ENCODE measurements at places on chromosomes 13 and 19.
A peak's percentile ranks its signal among the peaks of the same experiment; 100 is the strongest.

DNA sequence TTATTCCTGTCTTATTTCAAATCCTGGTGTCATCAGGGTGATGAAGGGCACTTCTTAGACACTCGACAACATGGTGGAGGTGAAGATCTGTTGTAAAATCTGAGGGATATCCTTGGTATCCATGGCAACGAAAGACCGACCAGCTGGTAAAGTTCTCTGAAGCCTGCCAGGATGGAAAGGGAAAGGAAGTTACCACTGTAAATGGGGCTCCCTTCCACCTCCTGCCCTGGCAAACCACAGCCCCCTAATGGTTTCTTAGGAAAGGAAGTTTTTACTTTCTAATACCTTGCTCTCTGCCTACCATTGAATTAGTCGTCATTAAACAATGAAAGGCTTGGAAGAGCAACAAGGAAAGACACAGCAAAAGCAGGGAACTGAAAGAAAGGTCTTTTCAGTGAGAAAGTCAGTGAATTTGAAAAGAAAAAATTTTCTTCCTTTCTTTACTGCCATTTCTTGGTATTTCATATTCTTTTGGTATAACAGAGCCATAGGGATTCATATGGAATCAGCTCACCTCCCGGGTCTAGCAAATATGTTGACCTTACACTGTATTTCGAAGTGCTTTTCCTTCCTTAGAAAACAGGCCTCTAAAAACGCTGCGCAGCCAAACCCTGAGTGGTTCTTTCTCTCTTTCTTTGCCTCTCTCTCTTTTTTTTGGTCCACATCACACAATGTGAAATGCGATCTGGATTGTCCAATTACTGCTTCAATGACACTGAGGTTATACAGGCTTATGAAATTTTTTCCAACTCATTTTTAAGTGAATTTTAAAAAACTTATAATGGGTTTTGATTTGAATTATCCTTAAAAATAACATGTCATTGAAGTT lies 111.0 kb downstream of the RGCC start:
- no peak for DNase-seq

DNA sequence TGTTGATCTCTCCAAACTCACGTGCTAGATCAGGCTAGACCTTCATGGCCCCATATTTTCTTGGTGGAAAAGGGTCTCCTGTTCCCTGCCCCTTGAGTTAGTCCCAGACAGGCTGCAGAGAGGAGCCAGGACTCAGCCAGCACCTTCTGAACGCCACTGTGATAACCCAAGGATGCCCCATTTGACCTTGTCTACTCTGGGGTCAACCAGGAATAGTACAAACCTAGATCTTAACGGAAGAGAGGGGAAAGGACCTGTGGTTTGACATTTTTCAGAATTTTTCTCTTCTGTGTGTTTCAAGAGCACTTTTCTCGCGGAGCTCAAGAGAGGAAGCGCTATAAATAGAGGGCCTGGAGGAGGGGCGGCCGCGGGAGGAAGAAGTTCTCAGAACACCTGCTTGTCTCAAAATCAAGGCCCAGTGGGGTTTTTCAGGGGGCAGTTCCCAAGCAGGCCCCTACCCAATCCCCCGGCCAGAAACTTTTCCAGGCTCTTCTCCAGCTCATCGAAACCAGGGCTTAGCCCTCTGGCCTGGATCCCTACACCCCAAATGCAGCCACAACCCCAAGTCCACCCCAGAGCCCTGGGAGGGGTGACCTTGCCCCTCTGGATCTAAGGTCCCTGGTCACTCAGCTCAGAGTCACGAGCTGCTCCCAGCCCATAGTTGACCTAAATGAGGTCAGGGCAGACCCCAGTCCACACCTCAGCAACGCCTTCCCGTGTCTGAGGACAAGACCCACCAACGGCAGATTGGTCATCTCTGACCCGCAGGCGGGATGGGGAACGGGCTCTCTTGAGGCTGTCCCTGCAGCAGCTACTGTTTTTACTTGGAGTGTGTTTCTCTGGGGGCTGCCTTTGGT lies 75.6 kb upstream of the TM9SF2 start:
- no peak for DNase-seq

DNA sequence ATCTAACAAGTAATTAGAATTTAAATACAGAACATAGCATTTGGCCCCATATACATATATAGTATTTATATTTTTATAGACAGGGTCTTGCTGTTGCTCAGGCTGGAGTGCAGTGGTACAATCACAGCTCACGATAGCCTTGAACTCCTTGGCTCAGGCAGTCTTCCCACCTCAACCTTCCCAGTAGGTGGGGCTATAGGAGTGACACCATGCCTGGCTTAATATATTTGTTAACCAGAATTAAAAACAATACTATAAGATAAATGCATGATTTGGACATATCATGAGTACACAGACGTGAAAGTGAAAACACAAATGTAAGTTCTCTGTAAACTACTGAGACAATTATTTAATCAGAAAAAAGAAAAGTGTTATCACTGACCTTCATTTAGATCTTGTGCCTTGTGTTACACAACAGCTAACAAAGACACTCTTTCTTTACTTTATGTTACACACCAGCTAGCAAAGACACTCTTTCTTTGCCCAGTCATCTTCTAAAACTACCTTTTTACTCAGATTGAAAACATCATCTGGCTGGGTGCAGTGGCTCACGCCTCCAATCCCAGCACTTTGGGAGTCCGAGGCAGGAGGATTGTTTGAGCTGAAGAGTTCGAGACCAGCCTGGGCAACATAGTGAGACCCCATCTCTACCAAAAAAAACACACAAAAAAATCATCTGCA lies 22.6 kb downstream of the CARS2 start:
- no peak for DNase-seq

DNA sequence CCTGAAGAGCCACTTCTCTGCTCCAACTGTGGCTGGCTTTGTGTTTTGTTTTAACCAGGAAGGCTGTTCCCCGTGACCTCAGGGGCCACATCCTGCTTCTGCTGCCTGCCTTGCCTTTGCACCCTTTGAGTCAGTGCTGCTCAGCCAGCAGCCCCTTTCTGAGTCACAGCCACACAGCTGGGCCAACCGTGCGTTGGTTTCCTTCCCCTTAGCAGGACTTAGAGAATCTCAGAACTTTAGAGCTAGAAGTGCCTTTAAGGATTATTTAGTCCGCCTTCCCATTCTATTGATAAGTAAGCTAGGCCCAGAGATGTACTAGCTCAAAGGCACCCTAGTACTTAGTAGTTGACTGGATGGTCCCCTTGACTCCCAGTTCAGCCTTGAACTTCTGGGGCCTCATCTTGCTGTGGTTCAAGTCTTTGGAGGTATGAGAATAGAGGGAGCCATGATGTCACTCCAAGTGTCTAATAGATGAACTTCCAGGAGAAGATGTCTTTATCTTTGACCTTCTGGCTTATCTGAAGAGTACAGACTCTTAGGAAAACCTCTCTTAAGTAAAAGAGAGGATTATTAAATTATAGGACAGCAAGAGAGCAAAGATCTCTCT lies 8.0 kb downstream of the RGCC start:
- no peak for DNase-seq

- DNase-seq: no peak
Measured at GRCh38 chr13:57865600-57866294, 234.2 kb downstream of the PCDH17 start.

DNA sequence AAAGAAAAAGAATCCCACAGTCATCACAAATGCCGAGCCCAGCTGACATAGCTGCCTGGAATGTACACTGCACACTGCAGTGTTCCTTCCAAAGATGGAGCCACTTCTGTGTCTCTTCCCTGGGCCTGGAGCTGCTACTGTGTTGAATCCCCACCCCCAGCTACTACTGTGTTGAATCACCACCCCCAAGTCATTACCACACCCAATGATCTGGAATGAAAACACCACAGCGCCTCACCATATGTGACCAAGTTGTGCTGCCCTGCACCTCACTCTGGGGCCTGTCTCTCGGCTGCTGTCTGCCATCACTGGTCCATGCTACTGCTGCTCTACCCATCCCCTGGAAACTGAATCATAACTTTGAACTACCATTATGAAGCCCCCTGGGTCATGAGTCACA lies 861.2 kb downstream of the UQCRFS1 start:
- DNase-seq: no peak

DNA sequence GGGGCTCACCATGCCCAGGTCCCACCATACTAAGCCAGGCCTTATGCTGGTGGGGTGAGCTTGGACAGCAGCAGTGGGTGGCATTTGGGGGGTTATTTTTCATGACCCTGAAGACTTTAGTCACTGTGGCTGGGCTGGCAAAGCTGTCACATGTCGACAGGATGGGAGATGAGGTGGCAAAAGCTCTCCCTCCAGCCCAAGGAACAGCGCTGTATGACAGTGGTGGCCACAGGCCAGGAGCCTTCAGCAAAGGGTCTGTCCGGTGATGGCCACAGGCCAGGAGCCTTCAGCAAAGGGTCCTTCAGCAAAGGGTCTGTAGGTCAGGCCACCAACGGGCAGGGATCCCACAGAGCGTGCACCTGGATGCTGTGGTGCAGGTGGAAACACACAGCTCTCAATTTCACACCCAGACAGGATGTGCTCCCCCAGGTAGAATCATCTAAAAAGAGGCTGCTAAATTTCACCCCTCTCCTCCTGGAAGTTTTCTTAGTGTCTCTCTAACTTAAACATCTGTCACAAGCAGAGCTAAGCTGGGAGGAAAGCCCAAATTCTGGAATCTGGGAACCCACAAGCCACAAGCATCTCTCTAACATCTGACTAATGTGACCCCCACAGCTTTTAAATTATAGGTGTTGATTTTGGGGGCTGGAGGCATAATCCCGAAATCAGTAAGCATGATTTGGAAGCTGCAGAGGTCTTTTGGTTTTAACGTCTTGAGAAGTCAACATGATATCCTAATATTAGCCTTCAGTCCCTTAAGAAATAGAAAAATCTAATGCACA lies 23.0 kb downstream of the COL4A1 start:
- DNase-seq: no peak

- DNase-seq: peak; percentile 20
Measured at GRCh38 chr19:53868091-53868891, 608 bp downstream of the MYADM start.

- no peak for DNase-seq
Measured at GRCh38 chr19:11033763-11034162, 55.5 kb upstream of the LDLR start.

GRCh38 chr13:21901811-21902708 lies 231.2 kb downstream of the FGF9 start:
- DNase-seq: no peak

DNA sequence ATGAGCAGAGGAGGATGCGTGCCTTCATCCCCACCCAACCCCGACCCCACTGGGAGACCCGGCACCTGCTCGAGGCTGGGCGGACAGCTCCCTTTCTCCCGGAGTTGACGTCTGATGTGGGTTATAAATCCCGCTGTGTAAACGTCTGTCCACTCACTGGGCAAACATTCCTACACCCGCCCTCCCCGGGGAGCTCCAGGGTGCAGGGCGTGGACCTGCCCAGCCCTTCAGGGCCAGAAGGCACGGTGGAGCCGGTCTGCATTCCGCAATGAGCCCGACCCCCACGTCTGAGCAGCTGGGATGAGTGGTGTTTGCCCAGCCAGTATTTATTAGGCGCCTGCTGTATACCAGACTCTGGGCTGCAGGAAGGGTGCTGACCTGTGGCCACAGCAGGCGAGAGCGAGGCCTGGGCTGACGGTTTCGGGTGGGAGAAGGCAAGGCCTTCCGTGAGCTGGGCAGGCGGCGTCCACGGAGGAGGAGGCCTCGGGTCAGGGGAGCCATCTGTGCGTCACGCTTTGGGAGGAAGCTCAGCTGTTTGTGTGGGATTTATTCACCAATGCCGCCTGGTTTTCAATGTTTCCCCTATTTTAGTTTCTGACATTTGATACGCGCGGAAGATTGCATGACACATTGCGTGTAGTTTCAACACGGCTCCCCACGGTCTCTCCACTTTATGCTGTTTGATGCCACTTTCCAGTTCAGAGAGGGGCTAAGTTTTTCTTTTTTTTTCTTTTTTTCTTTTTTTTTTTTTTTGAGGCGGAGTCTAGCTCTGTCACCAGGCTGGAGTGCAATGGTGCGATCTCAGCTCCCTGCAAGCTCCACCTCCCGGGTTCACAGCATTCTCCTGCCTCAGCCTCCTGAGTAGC lies 2.0 kb downstream of the MISP start:
- DNase-seq: no peak

GRCh38 chr13:41554180-41554579 lies 96.8 kb downstream of the RGCC start:
- no peak for DNase-seq

- DNase-seq: no peak
Measured at GRCh38 chr13:113485545-113485944, 5.0 kb downstream of the DCUN1D2 start.

- no peak for DNase-seq
Measured at GRCh38 chr19:39083983-39084731, at the start of gene ACP7. TSS of gene ACP7 (plus strand) at chr19:39084368. CDS start at chr19:39085270, 902 bp downstream.

- no peak for DNase-seq
Measured at GRCh38 chr13:108963846-108964600, 334.6 kb downstream of the MYO16 start.

DNA sequence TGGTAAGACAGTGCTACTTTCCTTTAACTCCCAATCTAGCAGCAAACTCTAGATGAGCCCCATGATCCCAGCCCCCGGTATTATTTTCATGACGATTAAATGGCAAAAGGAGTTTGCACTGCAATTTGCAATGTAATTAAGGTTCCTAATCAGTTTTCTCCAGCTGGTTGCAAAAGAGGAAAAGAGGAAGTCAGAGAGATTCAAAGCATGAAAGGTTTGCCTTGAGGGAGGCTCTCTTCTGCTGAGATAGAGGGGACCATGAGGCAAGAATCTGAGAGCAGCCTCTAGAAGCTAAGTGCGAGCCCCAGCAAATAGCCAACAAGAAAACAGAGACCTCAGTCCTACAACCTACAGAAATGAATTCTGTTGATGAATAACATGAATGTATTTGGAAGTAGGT lies 527.1 kb downstream of the UQCRFS1 start:
- DNase-seq: no peak

- DNase-seq: no peak
Measured at GRCh38 chr13:40439928-40440327, 226.5 kb downstream of the FOXO1 start.

DNA sequence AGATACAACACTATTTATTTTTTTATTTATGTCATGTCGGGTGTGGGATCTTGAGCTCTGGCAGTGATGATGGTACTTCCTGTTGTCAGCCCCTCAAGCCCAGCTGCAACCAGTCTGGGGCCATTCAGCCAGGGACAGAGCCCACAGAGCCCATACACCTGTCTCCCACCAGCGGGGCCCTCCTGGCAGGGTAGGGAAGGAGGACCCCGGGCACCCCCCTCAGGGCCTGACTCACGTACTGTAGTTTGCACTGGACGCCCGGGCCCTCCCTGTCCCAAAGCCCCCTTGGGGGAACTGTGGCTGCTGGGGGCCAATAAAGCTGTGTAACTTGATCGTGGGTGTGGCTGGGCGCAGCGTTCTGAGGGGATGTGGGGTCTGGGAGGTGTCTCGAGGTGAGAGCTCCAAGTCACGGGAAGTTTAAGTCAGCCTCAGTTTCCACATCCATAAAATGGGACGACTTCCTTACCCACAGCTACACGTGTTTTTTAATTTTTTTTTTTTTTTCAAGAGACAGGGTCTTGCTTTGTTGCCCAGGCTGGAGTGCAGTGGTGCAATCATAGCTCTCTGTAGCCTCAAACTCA lies 9.5 kb downstream of the ATG4D start:
- no peak for DNase-seq

GRCh38 chr13:80428349-80429096 lies 87.6 kb upstream of the SPRY2 start:
- DNase-seq: no peak
